Vein endothelial cell (primary cell): ENCODE measurements at places on chromosomes 16 and 17. TPM values are rescaled to one million over a fixed set of nuclear protein-coding genes. Genes with fewer than 3 reads are reported as not detected.

The KRTAP4-4 gene
- total RNA-seq = not detected in 2 replicates

The HOXB7 gene
- total RNA-seq = 14.4 and 17.9 TPM in 2 replicates

The PIMREG gene
- total RNA-seq = 8.8 and 16.2 TPM in 2 replicates

The SP6 gene
- total RNA-seq = 0.33 and 1.2 TPM in 2 replicates

The PRM2 gene
- not detected in 2 replicates for total RNA-seq

The PPP1R27 gene
- total RNA-seq = not detected in 2 replicates

The NUP85 gene
- total RNA-seq = 39.8 and 59.0 TPM in 2 replicates

The IGFALS gene
- total RNA-seq = not detected in 2 replicates

The SYNGR3 gene
- total RNA-seq = 1.9 and 6.9 TPM in 2 replicates

The EFCAB3 gene
- not detected in 2 replicates for total RNA-seq

The RUNDC3A gene
- total RNA-seq = 0.33 TPM in 1 of 2 replicates, not detected in the other

The NGFR gene
- not detected in 2 replicates for total RNA-seq

The NTN1 gene
- total RNA-seq = 0.19 and 0.65 TPM in 2 replicates

The GPRC5C gene
- total RNA-seq = 0.33 and 0.67 TPM in 2 replicates

The TMIGD1 gene
- total RNA-seq = not detected in 2 replicates

The RHBDL3 gene
- total RNA-seq = not detected in 2 replicates

The MT1B gene
- total RNA-seq = not detected in 2 replicates

The KRT9 gene
- total RNA-seq = not detected in 2 replicates

The TPSAB1 gene
- total RNA-seq = not detected in 2 replicates

The SLC12A3 gene
- not detected in 2 replicates for total RNA-seq
